ENCODE measurements at places on chromosomes 12 and 14.

- no peak for DNase-seq
Observed at GRCh38 chr12:122871851-122872780, 23.8 kb downstream of the VPS37B start.

DNA sequence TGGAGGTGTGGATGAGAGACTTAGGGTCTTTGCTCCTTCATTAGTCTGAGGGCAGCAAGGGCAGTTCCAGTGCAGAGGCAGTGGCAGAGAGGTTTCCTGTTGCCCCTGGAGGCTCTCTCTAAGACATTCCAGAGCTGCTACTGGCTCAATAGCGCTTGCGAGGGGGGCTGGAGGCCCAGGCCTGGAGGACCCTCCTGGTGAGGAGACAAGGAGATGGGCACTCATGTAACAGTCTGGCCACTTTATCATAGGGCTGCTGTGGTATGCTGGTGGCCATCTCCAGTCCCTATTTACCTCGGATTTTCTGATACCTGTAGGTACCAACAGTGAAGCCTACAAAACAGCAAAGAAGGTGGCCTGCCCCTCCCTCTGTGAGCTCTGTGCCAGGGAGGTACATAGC, 12.7 kb downstream of the CLEC2A start:
- no peak for DNase-seq

- DNase-seq, result no peak
Observed at GRCh38 chr12:110546339-110546738, 36.8 kb downstream of the PPTC7 start.

DNA sequence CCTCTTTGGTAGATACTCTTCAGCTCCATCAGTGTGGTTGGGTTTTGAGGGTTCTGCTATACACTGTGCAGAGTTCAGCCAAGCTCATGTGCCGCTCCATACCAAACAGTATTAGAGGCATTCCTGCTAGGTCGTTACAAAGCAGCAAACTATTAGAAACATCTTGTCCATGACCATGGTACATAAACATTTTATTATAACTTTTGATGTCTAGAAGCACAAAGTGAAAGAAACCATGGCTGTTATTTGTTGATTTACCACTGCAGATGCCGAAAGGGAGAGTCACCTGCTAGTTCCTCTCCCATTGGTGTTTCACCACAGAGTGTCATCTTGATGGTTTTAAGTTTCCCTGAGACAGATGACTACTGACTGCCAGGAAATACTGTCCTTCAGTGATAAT, 242.0 kb downstream of the ADAMTS20 start:
- no peak for DNase-seq

GRCh38 chr14:54777395-54777794, 125.2 kb downstream of the GCH1 start:
- no peak for DNase-seq

Measured in activated CD4-positive, CD25-positive, alpha-beta regulatory T cell (primary cell).